A549 treated with Mapracorat at 1 μM for 4 hours (cell line): ENCODE measurements at places on chromosomes 11 and 22. TPM values are rescaled to one million over a fixed set of nuclear protein-coding genes. Genes with fewer than 3 reads are reported as not detected.

Gene UBXN1
- 102 to 125 TPM (median 116 TPM) in 5 replicates for total RNA-seq

Gene SLC5A4
- not detected in 5 replicates for total RNA-seq

Gene XKR3
- not detected in 5 replicates for total RNA-seq

Gene STK33
- total RNA-seq, result 3.9 to 5.8 TPM (median 4.2 TPM) in 5 replicates

Gene SLC29A2
- total RNA-seq, result 6.4 to 7.5 TPM (median 6.8 TPM) in 5 replicates

Gene PYGM
- 0.13 to 0.63 TPM (median 0.32 TPM) in 5 replicates for total RNA-seq
